ENCODE measurements at places on chromosomes 11 and 22.

DNA sequence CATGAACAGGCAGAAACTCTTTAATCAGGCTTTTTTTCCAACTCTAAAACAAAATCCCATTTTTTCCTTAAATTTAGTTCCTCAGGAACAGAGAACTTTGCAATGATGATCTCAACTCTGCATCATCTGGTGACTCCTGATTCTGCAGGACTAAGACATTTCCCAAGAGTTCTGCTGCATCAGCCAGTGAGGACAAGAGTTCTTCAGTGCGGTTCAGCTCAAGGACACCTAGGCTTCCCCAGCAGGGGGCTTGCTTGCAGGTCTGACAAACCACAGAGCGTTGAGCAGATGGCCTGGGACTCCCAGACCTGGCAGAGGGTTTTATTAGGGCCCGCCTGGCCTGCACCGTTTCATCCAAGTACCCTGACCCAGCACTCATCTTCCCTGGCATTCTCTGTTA, 6.4 kb downstream of the CDCA5 start:
- DNase-seq = no peak

DNA sequence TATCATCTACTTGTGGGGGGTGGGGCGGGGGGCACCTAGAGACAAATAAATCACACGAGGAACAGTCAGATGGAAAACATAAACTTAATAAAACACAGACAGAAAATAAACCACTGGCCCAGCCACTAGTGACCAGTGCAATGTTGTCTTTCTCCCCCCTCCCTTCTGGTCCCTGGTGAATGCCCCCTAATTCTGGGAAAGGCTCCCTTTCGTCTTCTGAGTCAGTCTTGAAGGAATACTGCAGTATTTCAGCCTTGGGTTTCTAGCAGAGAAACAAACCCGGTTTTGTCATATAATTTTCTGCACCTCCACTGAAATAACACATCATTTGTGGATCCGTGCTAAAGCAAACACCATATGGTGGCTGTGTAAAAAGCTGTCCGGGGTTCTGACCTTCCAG, 101.7 kb downstream of the ABTB2 start:
- no peak for DNase-seq

DNA sequence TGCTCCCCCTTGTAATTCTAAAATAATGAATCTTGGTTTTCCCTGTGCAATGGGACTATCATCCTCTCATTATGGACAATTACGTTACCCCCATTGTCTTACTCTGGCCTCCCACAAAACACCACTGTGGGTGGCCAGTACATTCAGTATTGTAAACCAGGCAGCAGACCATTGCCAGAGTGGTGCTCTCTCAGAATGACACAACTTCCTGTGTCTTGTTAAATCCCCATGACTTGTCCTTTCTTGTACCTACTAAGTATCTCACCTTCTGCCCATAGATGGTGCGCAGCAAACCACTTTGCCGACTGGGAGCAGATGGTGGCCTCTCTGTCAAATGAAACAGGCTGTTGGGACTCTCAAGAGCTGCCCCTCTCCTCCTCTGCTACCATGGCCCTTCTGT, 287.1 kb upstream of the RAG2 start:
- no peak for DNase-seq

- no peak for DNase-seq
Observed at GRCh38 chr11:122785031-122785541, 53.2 kb upstream of the CRTAM start.

GRCh38 chr11:76231121-76231738, 24.9 kb upstream of the WNT11 start:
- no peak for DNase-seq

GRCh38 chr11:75541193-75542087, 15.7 kb upstream of the GDPD5 start:
- no peak for DNase-seq

DNA sequence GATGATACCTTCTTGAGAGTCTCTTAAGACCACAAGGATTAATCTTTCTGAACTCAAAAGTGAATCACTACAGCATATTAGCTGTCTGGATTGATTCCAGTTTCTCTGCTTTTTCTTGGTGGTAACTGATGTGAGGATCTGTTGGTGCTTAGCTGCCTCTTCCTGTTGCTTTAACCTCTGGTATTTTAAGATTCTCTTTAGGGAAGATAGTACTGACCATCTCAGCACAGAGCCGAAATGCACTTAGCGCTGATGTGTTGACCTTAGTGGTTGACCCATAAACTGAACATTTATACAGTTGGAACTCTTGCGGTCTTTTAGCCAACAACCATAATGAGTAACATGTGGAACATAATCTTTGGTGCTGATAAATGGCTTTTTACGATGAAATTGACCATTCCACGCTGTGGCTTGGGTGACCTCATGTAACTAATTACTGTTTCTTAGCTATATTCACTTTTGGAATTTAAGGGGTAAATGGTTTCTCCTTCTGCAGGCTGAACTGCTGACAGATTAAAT, 33.7 kb downstream of the APLP2 start:
- DNase-seq = no peak

- DNase-seq = no peak
Observed at GRCh38 chr22:22452211-22452610, 56.3 kb downstream of the ZNF280B start.

DNA sequence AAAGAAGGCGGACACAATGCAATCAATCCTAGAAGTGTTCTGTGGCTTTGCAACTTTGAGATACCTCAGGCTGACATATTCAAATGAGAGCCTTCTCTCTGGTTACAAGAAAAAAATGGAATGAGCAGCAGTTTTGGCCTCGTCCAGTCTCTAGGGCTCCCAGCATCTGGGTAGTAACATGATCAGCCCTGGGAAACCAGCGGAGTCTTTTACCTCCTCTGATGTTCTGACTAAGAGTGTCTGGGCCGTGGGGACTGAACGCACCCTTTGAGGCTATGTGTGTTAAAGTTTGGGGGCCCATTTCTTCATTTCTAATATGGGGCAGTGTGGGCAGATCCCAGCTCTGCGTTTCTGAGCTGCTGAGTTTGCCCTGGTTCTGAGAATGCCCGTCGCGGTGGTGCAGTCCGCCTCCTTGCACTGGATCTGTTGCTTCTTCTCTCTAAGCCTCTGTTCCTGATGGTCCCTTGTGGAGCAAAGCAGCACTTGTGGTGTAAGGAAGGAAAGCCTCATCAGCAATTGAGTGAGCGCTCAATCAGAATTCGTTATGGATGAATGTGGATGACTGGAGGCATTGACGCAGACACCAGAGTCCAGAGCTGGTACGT, 8.1 kb downstream of the PARVB start:
- no peak for DNase-seq

GRCh38 chr22:22973336-22973735, 85.7 kb downstream of the IGLL5 start:
- DNase-seq = no peak

- DNase-seq = no peak
Observed at GRCh38 chr22:50145721-50146438, 24.7 kb upstream of the PANX2 start.

DNA sequence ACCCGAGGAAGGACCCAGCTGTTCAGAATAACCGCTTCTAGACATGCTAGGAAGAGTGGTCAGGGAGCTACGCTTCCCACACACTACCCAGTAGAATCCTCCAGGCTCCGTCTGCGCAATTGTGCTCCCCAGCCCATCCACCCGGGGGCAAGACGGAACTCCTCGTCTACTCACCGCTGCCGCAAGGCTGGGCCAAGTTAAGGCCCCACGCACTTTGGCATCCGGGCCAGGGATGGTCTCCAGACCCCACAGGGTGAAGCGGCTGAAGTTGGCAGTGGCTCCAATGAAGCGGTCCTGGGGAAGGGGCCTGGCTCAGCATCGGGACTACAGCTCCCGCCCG, 757 bp downstream of the RNASEH2C start:
- DNase-seq = no peak

- DNase-seq = peak; percentile 81
Observed at GRCh38 chr22:50252082-50253045, 1.3 kb upstream of the HDAC10 start.

- DNase-seq = no peak
Observed at GRCh38 chr11:47946682-47947559, 33.4 kb upstream of the PTPRJ start.

- no peak for DNase-seq
Observed at GRCh38 chr11:123362941-123363340, 67.1 kb upstream of the GRAMD1B start.

DNA sequence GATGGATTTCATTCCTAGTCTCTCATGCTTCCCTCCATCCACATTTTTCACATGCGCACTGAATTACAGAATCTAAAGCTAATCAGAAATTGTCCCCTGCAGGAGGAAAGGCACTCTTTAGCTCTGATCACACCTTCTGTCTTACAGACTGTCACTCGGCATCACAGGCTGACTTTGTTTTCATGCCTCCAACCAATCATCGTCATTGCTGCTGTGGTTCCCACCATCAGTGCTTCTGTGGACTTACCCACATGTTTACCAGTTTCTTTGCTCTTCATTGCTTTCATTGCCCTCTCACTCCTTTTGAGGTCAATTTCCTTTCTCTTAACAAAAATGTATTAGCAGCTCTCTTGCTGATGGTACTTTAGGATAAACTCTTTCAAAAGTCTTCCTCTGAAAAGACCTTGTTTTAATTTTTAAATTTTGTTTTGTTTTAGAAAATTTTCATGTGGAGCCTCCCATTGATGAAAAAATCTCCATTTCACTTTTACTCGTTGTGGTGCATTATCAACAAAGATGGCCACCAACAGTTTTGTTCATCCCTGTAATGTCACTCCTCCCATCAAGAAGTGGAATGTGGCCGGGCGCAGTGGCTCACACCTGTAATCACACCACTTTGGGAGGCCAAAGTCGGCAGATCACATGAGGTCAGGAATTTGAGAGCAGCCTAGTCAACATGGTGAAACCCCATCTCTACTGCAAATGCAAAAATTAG, 20.2 kb upstream of the TREH start:
- no peak for DNase-seq

GRCh38 chr11:64568041-64568571, 22.9 kb upstream of the SLC22A12 start:
- DNase-seq = no peak

GRCh38 chr11:69694781-69695180, 9.0 kb downstream of the FGF19 start:
- DNase-seq = no peak

DNA sequence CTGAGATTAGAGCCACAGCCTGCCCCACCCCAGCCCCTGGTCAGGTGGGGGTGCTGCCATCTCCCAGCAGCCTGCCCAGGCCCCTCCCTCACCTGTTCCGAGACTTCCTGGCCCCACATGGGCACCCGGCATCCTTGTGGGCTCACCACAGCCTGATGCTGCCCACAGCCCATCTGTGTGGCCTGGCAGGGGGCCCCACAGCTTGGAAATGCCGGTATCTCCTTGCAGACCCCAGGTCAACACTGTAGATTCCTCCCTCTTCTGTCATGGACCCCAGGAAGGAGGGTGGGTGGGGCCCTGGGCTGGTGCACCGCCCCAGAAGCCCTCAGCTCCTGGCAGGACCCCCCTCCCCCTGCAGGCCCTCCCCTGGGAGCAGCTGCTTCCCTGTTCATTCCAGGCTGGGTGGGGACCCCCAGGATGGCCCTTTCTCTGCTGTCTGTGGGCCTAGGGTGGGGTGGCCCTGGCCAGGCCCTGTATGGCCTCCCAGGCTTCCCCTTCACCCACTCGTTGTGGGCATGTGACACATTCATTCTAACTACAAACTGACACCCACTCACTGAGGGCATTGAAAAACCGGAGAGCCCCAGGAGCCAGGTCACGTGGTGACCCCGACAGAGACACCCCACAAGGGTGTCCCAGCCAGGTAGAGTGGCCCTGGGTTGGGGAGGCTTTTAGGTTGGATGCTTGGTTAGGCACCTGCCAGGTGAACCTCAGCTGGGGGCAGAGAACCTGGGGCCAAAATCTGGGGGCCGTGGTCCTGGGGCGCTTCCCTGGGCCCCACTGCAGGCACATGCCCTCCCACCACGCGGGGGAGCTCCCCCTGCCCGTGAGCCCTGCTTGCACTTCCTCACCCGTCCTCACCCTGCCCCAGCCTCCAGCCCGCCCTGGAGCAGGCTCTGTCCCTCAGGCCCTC, 44.1 kb upstream of the CCDC188 start:
- DNase-seq = no peak

DNA sequence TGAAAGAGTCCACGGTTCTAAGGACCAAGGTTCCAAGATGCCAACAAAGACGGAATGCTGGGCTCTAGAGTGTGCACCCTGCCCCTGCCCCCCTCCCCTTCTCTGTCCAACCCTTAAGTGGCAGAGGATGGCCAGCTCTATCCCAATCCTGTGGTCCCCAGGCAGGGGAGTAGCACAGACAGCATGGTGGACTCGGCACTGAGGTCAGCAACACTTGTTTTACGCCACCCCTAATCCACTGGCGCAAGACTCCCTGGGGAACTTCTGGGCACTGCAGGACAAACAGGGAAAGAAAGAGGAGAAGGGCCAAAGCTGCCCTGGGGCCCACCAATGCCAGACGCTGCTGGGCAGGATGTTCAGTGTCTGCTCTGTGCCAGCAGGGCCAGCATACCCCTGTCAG, 18.9 kb downstream of the GDPD5 start:
- DNase-seq = no peak

DNA sequence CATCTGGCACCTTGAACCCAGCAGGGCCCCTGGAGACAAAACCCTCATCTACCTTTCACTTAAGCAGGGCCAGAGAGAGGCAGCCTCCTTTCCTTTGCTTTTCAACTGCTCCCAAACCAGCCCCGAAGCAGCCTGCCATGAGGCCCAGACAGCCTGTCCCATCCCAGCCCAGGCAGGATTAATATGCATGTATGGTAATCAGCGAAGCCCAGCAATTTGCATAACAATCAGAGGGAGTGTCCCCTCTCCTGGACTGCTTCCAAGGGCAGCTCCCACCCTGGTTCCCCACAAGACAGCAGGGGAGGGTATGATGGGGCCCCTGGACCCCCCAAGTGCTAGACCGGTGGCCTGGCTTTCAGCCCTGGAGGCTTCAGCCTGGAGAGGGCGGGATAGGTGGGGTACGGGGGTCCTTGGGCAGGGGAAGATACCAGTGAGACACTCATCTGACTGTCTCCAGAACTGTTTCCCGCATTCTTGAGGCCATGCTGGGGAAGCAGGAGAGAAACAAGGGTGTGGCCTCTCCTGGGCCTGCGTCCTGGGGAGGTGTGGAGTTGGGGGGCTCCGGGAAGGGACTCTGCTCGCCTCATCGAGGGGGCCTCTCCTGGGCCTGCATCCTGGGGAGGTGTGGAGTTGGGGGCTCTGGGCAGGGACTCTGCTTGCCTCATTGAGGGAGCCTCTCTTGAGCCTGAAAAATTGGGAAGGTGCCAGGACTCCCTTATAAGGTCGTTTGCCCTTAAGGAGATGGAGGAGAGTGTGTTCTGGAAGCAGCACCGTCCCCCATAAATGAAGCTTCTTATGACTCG, 93.2 kb upstream of the PRR5 start:
- no peak for DNase-seq

GRCh38 chr22:45059296-45059695, 49.5 kb upstream of the PHF21B start:
- no peak for DNase-seq

Data from GM13977 (cell line).